ENCODE measurements at places on chromosomes 11 and 22.

DNA sequence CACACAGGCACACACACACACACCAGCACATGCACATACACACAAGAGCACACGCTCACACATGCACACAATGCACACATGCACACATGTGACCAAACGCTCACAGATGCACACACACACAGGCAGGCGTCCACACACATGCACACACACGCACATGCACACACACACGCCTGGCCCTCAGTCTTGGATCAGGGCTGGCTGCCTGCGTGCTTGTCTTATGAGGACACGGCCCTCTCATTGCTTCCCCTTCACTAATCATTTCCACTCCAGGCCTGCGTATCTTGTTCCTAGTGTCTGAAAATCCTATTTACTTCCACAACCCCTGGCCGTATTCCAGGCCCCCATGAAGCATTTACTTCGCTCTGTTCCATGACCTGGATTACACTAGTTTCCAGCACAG, 740.5 kb downstream of the BRD1 start:
- DNase-seq = no peak

GRCh38 chr11:63779039-63779438, 10.5 kb upstream of the ZFTA start:
- no peak for DNase-seq

DNA sequence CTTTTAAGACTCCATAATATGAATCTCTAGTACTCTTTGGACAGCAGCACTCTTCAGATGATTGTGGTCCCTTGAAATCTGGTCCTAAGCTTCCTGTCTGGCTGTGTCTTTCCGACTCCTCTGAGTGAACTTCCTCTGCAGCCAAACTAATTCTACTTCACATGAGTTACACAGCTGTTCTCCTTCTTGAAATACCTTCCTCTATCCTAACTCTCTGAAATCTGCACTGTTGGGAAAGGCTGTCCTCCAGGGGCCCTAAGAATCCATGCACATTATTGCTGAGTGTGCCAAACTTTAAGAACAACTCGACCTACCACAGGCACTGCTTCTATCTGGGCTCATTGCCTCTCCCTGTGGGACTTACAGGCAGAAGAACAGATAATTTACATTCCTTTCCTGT, 217.3 kb upstream of the ARHGAP42 start:
- DNase-seq = no peak

DNA sequence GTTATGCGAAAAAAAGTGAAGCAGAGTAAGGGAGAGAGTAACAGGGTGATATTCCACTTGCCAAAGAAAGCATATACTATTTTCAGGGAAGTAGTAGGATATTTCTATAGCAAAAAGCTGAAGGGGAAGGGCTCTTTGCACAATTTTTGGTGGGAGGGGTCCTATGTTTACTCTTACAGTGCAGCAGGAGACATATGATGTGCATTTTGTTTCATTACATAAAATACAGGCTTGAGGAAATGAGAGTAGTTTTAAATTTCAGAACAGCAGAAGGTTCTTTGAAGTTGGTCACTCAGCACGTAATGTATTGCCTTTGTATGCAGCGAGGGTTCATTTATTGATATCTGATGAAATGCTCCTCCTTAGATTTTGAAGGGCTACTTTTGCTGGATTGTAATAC, 3.1 kb upstream of the PIK3IP1 start:
- DNase-seq = no peak

DNA sequence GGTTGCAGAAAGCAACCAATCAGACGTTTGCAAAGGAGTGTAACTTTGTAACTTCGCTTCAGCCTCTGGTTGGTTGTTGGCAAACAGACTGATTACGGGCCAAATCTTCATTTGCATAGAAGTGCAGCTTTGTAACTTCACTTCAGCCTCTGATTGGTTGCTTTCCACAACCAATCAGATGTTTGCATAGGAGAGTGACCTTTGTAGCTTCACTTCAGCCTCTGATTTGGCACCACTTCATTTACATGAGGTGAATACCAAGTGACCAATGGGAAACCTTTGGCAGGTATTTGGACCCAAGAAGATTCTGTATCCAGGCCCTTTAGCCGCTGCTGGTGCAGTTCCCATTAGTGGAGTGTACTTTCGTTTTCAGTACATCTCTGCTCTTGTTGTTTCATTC, 16.0 kb downstream of the USP47 start:
- no peak for DNase-seq

DNA sequence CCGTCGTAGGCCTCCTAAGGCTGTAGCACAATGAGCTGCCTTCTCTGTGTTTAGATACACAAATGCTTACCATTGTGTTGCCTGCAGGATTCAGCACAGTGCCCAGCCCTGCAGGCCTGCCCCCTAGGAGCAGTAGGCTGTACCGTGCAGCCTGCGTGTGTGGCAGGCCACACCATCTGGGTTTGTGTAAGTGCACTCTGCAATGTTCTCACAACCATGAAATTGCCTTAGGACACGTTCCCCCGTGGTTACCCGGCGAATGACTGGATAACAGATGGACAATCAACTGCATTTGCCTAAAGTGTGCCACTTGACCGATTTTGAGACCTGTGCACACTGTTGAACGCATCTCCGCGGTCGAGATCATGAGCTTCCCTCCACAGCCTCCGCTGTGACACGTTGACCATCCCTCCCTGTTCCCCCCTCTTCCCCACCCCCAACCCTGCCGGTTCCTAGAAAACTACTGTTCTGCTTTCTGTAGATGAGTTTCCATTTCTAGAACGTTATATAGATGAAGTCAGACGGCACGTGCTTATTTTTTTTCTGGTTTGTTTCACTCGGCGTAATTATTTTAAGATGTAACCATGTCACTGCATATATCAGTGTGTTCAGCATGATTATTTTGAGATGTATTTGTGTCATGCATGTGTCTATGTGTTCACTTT, 22.2 kb upstream of the CTSD start:
- DNase-seq = no peak

DNA sequence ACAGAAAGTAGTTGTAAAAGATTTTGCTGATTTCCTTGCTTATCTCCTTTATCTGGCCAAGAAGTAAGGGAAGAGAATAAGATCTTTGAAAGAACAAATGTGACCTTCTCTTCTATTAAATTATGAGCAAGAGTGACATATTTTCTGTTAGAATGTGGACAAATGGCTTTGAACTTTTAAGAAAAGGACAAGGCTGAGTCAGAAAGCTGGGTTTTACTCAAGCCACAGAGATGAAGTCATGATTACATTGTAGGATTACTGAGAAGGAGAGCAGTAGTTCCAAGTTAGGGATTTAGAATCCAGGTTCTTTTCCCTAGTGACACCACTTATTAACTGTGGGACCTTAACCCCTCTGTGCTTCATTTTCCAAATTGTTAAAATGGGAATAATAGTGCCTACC, 13.5 kb downstream of the CCDC90B start:
- no peak for DNase-seq

DNA sequence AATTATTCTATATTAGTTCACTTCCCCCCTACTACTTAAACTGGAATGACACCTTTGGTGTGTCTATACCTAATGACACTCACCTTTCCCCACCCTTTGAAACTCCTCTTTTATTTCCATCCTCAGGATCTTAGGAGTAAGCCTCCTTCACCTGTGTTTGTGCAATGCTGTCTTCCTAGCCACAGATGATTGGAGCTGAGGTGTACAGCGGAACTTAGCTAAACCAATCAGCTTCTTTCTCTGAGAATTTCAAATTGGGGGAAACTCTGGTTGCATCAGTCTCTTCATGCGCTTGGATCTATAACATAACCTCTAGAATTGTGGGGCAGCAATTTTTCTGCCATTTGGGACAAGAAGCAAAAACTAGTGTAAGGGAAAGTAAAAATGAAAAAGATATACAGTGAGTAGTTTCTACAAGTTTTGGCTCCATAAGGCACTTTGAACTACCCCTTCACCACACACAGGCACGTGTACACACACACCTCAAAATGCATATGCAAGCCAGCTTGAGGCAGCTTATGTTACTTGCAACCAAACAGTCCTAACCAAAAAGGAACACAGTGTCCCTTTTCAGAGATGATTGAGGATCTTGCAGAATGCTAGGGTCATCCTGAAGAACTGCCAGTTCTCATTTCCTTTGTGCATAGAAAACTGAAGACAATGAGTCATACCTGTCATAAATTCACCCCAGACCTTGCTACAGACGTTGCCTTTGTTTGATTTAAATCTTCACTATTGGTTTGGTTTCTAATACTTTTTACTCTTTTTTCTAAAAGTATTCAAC, 36.0 kb upstream of the LDLRAD3 start:
- no peak for DNase-seq

GRCh38 chr11:8749202-8749601, 66.6 kb downstream of the RPL27A start:
- DNase-seq = no peak

DNA sequence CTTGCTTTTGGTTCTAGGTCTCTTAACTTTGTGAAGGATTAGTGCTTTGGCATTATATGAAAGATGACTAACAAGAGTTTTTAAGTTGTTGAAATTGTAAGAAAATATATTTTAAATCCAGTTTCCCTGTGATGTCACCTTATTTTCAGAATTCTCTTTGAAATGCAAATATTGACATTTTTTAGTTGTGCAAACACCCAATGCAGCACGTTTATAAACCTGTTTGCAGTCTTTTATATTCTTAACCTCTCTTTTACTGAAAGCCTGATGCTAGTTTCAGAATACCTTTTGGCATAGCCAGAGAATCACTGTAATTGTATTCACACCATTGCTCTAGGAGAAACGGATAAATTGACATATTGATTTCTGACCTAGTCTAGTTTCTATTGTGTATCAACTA, 42.8 kb upstream of the SLC37A2 start:
- no peak for DNase-seq

GRCh38 chr11:720642-721246, 14.7 kb downstream of the EPS8L2 start:
- no peak for DNase-seq

- DNase-seq = no peak
Measured at GRCh38 chr11:5151713-5152153, 2.8 kb downstream of the OR52A1 start.

DNA sequence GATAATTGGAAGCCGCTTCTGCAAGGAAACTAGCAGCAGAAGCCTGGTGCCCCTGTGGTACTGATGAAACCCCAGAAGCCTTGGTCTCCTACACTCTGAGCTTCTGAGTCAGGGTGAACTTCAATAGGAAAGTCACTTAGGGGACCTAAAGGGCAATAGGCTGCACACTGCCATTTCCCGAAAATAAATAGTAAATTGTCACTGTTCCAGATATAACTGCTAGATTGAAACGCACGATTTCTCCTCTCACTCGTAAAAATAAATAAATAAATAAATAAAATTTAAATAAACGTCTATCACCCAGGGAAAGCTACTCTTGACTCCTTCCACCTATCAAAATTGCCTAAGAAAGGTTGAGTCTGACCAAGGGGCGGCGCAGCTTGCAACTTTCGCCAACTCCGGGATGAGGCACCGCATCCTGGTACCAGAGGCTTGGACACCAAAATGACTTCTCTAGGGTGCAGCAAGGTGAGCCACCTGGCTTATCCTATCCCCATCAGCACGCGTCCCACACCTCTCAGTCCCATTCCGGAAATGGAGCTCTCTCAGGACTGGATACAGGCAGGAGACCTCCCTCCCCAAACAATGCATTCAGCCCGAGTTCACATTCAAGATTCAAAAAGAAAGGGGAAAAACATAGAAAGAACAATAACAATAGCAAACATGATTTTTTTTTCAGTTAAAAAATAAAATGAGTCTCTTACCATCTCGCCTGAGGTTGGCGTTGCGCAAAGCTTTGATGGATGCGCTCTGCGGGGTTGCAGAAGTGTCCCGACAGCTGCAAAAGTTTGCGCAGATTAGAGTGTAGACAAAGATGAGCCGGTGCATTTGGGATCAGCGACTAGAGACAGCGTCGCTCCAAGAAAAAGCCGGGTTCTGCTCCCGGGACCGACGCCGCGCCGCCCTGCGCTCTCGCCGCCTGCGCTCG, 583 bp downstream of the PDGFD start:
- DNase-seq = no peak

- DNase-seq = no peak
Measured at GRCh38 chr11:119560961-119561360, 138.0 kb upstream of the THY1 start.

GRCh38 chr22:35349704-35350538, 31.0 kb upstream of the HMOX1 start:
- no peak for DNase-seq

DNA sequence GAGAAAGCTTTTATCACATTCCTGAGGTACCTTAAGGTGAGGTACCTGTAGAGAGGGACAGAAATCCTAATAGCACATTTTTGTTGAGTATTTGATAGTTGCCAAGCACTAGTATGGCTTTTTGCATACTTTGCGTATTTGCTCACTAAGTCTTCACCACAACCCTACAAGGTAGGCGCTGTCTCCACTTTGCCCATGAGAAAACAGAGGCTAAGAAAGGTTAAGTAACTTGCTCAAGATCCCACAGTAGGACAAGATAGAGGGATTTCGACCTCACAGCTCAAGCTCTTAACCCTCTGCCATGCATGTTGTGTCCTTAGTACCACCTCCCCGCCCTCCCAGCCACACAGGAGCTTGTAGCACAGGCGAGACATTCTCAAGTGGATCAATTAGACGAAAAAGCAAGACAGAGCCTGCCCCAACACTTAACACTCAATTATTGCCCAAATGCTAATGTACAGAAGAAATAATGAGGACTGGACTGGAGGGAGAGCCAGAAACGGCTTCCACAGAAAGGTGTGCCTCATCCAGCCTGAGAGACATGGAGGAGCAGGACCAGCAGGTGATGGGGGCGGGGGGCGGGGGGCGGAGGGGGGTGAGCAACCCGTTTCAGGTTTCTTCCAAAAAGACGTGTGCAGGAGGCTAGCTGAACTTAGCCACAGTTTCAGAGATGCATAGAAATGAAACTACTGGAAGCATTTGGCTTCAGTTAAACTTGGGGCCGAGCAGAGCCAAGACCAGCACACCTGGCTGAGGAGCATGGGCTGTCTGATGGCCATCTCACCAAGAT, 26.7 kb upstream of the CD44 start:
- no peak for DNase-seq

DNA sequence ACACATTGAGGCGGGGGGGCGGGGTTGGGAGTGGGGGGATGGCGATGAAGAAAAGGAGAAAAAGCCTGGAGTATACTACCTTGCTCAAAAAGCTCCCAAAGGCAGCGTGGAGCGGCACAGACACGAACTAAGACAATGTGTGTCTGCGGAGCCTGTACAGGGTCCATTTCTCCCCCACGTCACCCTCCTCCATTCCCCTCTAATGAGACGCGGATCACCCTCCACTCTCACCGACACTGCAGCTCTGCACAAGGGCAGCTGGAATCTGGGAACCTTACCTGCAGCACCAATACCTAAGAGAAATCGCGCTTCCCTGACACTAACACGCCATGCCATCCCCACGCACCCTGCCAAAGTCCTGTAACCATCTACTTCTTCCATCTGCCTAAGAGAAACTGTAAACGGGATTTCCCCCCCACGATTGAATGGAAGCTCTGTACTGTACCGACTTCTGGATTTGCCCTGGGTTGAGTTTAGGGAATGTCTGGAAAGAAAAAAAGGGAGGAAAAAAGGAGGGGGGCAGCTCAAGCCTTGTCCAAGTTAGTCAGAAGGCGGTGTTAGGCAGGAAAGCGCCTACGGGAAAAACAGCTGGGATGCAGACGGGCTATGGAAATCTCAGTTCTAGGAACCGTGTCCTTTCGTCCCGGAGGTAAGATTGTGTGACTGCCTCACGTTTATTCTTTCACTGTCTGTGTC, 125.7 kb upstream of the C11orf58 start:
- no peak for DNase-seq

Data from T-helper 2 cell treated with Interferon-gamma antibody and Interleukin-4, amounts not matched to agents 5 μg/mL and 100 μg/mL, for 36 hours (primary cell).